ENCODE measurements at places on chromosomes 2 and 18. TPM values are rescaled to one million over a fixed set of nuclear protein-coding genes. Genes with fewer than 3 reads are reported as not detected.

- no peak for DNase-seq
These were observed 151.0 kb downstream of the CCBE1 start for GRCh38 chr18:59546188-59546587.

- DNase-seq, result no peak
These were observed 64.0 kb downstream of the NDUFA10 start for GRCh38 chr2:239960929-239961661.

- no peak for DNase-seq
These were observed 186.5 kb upstream of the TPO start for GRCh38 chr2:1226766-1227165.

DNA sequence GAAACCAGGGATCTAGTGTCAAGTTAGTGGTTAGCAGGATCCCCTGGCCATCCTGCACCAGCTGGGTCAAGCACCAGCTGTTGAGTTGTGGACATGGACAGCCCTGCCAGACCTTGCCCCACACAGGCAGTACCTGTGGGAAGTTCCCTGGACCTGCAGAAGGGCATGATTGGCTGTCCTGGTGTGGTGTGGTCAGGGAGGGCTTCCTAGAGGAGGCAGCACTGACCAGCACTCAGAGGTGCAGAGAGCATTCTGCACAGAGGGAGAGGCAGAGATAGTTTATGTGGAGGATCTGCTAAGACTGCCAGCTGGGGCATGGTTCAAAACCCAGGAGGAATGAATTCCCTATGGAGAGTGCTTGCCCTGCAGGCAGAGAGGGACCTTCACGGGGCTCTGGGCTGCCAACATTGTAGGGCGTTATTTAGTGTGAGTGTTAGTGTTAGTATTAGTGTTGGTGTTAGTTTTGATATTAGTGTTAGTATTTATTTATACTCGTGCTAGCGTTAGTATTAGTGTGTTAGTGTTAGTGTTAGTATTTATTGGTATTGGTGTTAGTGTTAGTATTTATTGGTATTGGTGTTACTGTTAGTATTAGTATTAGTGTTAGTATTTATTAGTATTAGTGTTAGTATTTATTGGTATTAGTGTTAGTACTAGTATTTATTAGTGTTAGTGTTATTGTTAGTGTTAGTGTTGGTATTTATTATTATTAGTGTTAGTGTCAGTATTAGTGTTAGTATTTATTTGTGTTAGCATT is 31.9 kb downstream of the TWIST2 start:
- DNase-seq, result no peak

DNA sequence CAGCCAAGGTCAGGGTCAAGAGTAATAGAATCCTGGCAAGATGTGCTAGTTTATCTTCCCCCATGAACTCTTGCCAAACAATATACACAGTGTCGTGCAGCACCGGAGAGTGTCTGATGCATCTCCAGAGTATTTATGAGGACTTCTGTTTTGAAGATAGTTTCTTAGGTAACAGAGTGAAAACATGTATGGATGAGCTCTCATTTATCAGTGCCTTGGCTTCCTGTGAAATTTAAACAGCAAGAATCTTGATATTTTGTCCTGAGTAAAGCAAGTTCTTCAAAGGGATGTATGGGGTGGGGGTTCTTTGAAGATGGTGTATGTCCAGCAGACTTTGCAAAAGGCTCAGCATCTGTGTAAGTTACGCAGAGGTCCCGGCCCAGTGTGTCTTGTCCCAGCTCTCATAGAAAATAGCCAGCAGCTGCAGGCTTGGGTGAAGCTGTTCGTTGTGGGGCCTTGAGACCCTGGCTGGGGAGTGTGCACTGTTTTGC is 361.0 kb upstream of the NT5C1B start:
- DNase-seq, result peak; percentile 95

- no peak for DNase-seq
These were observed 120.7 kb upstream of the PXDN start for GRCh38 chr2:1864981-1865421.

- DNase-seq, result no peak
These were observed 40.8 kb upstream of the ANKRD62 start for GRCh38 chr18:12052866-12053265.

- DNase-seq, result no peak
These were observed 187.1 kb downstream of the ZNF407 start for GRCh38 chr18:74784752-74785151.

Gene CWC22
- 12.0 TPM for total RNA-seq
